ENCODE measurements at places on chromosomes 13 and 19. TPM values are rescaled to one million over a fixed set of nuclear protein-coding genes. Genes with fewer than 3 reads are reported as not detected.

DNA sequence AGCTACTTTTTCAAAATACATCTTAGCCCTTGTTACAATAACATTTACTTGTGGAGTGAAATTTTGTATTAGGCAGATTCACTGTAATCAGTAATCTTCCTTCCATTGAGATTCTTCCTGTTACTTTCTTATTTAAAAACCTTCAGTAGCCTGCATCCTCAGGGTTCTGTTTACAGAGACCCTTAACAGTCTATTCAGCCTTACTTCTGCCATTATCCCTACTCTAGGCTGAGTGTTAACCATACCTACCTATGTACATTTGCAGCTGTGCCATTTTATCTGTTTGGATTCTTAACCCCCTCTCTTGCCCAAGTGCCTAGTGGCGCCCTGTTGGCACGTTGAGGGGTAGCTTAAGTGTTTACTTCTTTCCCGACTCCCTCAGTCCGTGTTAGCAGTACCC lies 71.9 kb downstream of the LRCH1 start:
- no peak for DNase-seq

- DNase-seq: no peak
These were observed 48.6 kb upstream of the ARHGEF7 start for GRCh38 chr13:111066544-111066943.

- DNase-seq: no peak
These were observed 328 bp downstream of the CYP4F12 start for GRCh38 chr19:15673176-15673654.

CLEC4G gene
- not detected for polyA plus RNA-seq

IZUMO2 gene
- polyA plus RNA-seq: not detected

All from endothelial cell of umbilical vein (primary cell).